ENCODE measurements at places on chromosomes 11 and 22. TPM values are rescaled to one million over a fixed set of nuclear protein-coding genes. Genes with fewer than 3 reads are reported as not detected.

Gene FOSL1
- total RNA-seq, result 0.28 TPM

Gene HTR3A
- total RNA-seq, result 1.3 TPM

Gene SLC22A25
- total RNA-seq, result not detected

Gene TYR
- total RNA-seq, result not detected

Gene SLC6A5
- not detected for total RNA-seq

Gene CACNA1I
- total RNA-seq, result 2.2 TPM

Gene OR52I1
- not detected for total RNA-seq

Gene APOL3
- total RNA-seq, result 1.2 TPM

Gene PAX6
- 8.2 TPM for total RNA-seq

Gene CALCA
- not detected for total RNA-seq

Gene TMX2
- 79.7 TPM for total RNA-seq

Gene HIPK3
- total RNA-seq, result 32.8 TPM

DNA sequence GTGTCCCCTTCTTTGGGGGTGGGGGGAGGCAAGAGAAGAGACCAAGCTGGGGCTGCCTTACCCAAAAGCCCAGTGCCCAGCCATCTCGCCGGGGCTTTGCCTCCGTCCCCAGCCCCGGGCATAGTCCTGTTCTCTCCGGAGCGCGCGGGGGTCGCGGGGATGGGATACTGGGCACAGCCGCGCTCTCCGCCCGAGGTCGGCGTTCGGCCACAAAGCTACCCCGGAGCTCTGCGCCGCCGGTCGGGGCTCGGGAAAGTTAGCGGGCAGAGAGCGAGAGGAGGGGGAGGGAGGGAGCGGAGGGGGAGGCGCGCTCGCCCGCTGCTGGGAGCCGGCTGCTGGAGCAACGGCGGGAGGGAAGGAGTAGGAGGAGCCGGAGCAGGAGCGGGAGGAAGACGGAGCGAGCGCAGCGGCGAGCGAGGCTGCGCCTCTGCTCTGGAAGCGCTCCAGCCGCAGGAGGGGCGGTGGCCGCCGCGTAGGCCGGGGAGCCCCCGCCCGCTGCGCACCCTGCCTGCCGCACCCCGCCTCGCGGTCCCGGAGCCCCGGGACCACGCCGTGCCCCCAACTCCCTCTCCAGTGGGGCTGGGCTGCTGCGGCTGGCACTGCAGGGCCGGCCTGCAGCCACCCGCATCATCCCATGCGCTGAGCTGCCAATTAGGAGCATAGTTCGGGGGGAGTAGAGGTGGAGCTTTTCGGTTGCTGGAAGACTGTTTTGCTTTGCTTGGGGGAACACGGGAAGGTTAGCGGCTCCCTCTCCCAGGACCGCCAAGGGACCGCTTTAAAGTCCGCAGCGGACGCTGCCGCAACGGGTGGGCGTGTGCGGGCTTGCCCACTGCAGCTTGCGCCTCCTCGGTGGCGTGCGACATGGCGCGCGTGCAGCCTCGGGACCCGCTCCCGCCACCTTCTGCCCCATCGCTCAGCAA, at the start of gene SCN4B:
SCN4B (minus strand) TSS at position 272 of the 920 bp plus-strand sequence; CDS start at position 122, 150 bp downstream.
- peaks cover 3% of the 10 kb centered on the region for H3K4me1 ChIP-seq
- H3K27me3 ChIP-seq, result peaks cover 100% of the 10 kb centered on the region
- DNase-seq, result peak; percentile 91
- H3K36me3 ChIP-seq, result no peaks in the 10 kb centered on the region
- H3K4me3 ChIP-seq, result peak within 1 kb of the TSS; percentile 78

GRCh38 chr11:24386546-24387397, 110.1 kb upstream of the LUZP2 start:
- no peaks in the 10 kb centered on the region for H3K4me1 ChIP-seq
- no peaks in the 10 kb centered on the region for H3K36me3 ChIP-seq
- no peaks in the 10 kb centered on the region for H3K27me3 ChIP-seq
- peak; percentile 53 for DNase-seq

DNA sequence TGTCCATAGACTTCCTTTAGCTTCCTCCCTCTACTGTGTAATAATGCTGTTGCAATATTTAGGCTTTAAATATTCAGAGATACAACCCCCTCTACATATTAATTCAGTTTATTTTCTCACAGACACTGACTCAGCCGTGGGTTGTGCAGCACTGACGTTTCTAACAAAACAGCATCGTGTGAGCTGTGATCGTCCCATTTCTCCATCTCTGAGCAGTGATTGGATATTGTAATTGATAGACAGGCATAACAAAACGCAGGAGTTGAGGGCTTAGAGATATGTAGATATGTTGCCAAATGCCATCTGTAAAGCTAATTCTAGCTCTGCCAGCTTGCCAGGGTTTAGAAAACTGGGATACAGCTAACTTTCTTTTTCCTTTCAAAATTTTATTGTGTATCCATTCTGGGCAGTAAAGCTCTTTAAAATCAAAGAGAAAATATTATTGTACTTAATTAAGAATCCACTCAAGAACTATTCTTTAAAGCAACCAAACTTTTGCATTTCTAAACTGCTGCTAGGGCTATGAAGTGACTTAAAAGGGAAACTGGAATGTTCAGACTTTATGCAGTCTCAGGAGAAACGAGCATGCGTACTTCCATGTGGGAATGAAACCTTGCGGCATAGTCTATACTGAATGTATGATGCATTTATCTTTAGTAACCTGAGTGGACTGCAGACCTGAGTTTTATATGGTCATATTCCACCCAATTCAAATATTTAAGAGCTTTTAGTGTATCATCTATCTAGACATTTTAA, 22.7 kb downstream of the BTBD10 start:
- DNase-seq, result peak; percentile 54
- no peak overlapping the region for H3K4me3 ChIP-seq
- no peak overlapping the region for H3K27ac ChIP-seq
- H3K4me1 ChIP-seq, result peaks cover 8% of the 10 kb centered on the region
- no peaks in the 10 kb centered on the region for H3K27me3 ChIP-seq

- no peaks in the 10 kb centered on the region for H3K4me1 ChIP-seq
- H3K36me3 ChIP-seq, result peaks cover 42% of the 10 kb centered on the region
- DNase-seq, result no peak
- H3K4me3 ChIP-seq, result no peak overlapping the region
- H3K27me3 ChIP-seq, result no peaks in the 10 kb centered on the region
Measured at GRCh38 chr22:41344189-41344788, 37.5 kb upstream of the TEF start.

DNA sequence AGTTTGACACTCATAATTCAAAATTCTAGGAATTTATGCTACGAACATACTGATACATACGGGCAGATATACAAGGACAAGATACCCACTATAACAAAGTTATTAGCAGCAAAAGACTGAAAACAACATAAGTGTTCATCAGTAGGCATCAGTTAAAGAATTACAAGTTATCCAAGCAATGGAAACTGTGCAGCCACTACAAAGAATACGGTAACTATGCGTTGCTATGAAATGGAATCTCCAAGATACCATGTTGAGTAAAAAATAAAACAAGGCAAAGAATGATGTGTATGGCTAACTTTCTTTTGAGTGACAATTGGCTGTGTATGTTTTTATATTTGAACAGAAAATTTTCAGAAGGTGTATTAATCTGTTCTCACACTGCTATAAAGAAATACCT, 151.7 kb downstream of the ADAMTS15 start:
- no peaks in the 10 kb centered on the region for H3K36me3 ChIP-seq
- no peak overlapping the region for H3K27ac ChIP-seq
- no peaks in the 10 kb centered on the region for H3K27me3 ChIP-seq

GRCh38 chr22:20968281-20968977, 1.4 kb downstream of the AIFM3 start:
- H3K4me1 ChIP-seq, result peaks cover 4% of the 10 kb centered on the region
- no peak overlapping the region for H3K4me3 ChIP-seq
- H3K36me3 ChIP-seq, result no peaks in the 10 kb centered on the region
- H3K27ac ChIP-seq, result no peak overlapping the region

DNA sequence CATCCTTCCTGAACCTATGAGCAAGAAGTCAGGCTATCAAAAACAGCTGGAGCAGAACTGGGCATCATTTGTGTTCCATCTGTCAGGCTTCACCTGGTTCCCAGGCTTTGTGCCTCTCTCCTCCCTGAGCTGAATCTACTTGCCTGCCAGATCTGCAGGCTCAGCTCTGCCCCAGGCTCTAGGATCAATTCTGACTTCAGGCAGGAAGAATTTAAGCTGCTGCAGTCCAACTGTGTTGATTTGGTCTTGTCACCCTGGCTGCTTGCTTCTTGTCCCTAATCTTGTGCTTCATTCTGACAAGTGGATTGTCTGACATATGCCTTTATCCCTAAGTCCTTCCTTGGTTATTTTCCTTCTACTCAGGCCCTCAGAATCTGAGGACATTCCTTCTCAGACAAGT, 31.6 kb upstream of the CADM1 start:
- no peak overlapping the region for H3K27ac ChIP-seq
- DNase-seq, result no peak
- H3K36me3 ChIP-seq, result no peaks in the 10 kb centered on the region
- H3K4me3 ChIP-seq, result no peak overlapping the region
- peaks cover 39% of the 10 kb centered on the region for H3K4me1 ChIP-seq

DNA sequence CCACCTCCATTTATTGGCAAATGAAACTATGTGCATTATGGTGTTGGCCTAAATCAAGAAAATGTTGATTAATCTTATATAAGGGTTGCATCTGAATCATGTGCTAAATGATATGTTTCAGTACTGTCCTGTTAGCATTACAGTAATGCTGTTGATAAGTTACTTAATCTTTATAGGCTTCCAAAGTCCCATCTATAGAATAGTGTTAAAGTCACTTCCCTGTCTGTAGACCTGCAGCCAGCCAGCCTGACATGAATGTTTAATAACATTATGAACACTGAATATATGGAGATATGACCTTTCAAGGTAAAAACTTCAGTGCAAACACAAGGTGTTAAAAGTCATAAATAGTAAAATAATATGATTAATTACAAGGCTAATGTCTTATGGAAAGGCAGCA, 3.6 kb upstream of the TOM1 start:
- peaks cover 67% of the 10 kb centered on the region for H3K36me3 ChIP-seq
- peaks cover 6% of the 10 kb centered on the region for H3K4me1 ChIP-seq
- no peak for DNase-seq
- no peak overlapping the region for H3K27ac ChIP-seq

- no peak overlapping the region for H3K27ac ChIP-seq
- no peak overlapping the region for H3K4me3 ChIP-seq
- H3K4me1 ChIP-seq, result no peaks in the 10 kb centered on the region
- no peaks in the 10 kb centered on the region for H3K27me3 ChIP-seq
- DNase-seq, result no peak
Measured at GRCh38 chr22:44032126-44032730, 8.1 kb downstream of the PARVB start.

GRCh38 chr22:37098976-37099591, 10.4 kb downstream of the TMPRSS6 start:
- peak; percentile 79 for DNase-seq
- H3K4me3 ChIP-seq, result no peak overlapping the region
- no peaks in the 10 kb centered on the region for H3K4me1 ChIP-seq
- H3K27ac ChIP-seq, result no peak overlapping the region
- H3K27me3 ChIP-seq, result no peaks in the 10 kb centered on the region

- H3K27me3 ChIP-seq, result no peaks in the 10 kb centered on the region
- no peak for DNase-seq
- H3K36me3 ChIP-seq, result peaks cover 32% of the 10 kb centered on the region
- H3K27ac ChIP-seq, result no peak overlapping the region
- H3K4me1 ChIP-seq, result no peaks in the 10 kb centered on the region
Measured at GRCh38 chr11:70387564-70387963, 10.8 kb upstream of the CTTN start.

GRCh38 chr11:42802201-42802899, 509.4 kb upstream of the API5 start:
- H3K36me3 ChIP-seq, result no peaks in the 10 kb centered on the region
- H3K4me3 ChIP-seq, result no peak overlapping the region
- no peak for DNase-seq
- H3K27me3 ChIP-seq, result no peaks in the 10 kb centered on the region
- no peaks in the 10 kb centered on the region for H3K4me1 ChIP-seq
- no peak overlapping the region for H3K27ac ChIP-seq

- peak; percentile 83 for DNase-seq
- peaks cover 2% of the 10 kb centered on the region for H3K4me1 ChIP-seq
- H3K4me3 ChIP-seq, result no peak overlapping the region
- no peaks in the 10 kb centered on the region for H3K36me3 ChIP-seq
Measured at GRCh38 chr22:41367039-41367679, 14.6 kb upstream of the TEF start.

Data from endodermal cell (in vitro differentiated cells).